ENCODE measurements at places on chromosomes 2 and 18. TPM values are rescaled to one million over a fixed set of nuclear protein-coding genes. Genes with fewer than 3 reads are reported as not detected.

Gene DNAJC5G
- total RNA-seq = 0.18 TPM

Gene AQP4
- total RNA-seq = 2.8 TPM

Gene LRATD1
- total RNA-seq = 2.3 TPM

GRCh38 chr2:25320077-25320476 is 21.6 kb downstream of the DNMT3A start:
- no peaks in the 10 kb centered on the region for H3K36me3 ChIP-seq
- no peak for DNase-seq
- H3K27me3 ChIP-seq = no peaks in the 10 kb centered on the region
- H3K4me1 ChIP-seq = peaks cover 37% of the 10 kb centered on the region
- no peak overlapping the region for H3K4me3 ChIP-seq

Gene WNT6
- total RNA-seq = not detected

DNA sequence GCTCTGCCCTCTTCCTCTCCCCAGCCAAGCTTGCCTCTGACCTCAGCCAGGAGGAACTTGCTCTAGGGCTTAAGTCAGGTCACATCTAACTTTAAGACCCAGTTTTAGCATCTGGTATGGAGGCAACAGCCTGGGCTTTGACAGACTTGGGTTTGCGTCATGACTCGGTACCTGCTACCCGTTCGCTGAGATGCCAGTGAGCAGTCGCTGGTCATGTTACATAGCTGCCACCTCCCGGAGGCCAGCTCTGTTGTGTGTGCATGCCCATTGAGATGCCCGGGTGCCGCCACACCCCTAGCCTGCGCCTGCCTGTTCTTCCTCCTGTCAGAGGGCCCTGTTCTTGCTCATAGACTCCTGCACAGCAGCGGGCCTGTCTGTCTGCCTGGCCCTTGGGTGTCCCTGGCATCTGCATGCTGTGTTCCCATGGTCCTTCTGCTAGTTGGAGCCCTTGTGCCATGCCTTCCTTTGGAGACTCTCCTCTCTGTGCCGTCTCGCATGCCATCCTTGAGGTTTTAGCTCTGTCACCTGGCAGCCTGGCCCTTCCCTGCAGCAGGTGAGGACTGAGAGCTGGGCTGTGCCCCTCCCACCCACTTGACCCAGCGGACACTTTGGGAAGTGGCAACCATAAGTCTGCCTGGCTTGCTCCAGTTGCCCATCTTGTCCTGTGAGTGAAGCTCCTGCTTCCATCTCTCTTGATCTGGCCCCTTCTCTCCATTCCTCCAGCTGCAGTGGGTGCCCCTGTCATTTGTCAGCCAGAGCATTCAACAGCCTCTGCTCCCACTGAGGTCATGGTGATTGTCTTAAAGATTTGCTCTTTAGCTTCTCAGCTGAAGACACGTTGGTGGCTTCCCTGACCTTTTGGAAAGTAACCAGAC is 24.9 kb downstream of the ASAP2 start:
- no peak overlapping the region for H3K4me3 ChIP-seq
- no peak for DNase-seq
- no peaks in the 10 kb centered on the region for H3K27me3 ChIP-seq
- no peak overlapping the region for H3K27ac ChIP-seq

DNA sequence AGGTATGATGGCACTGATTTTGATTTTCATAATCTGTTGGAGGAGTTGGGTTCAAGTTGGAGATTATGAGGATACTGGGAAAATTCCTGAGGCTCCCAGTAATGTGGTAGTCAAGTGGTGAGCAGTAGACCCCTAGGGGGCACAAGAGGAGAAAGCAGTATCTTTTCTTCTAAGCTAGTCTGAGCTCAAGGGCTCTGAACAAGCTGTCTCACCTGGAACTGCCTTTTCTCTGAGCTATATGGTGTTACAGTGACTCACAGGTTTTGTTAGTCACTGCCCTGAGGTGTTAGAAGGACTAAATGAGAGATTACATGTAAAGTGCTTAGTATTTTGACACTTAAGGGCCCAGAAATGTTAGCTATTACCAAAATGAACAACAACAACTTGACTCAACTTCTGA is 42.2 kb downstream of the CD302 start:
- no peaks in the 10 kb centered on the region for H3K27me3 ChIP-seq
- H3K4me1 ChIP-seq = no peaks in the 10 kb centered on the region
- no peak overlapping the region for H3K27ac ChIP-seq
- H3K36me3 ChIP-seq = peaks cover 45% of the 10 kb centered on the region
- no peak overlapping the region for H3K4me3 ChIP-seq
- DNase-seq = no peak

- H3K27me3 ChIP-seq = no peaks in the 10 kb centered on the region
- H3K27ac ChIP-seq = no peak overlapping the region
- DNase-seq = no peak
- no peaks in the 10 kb centered on the region for H3K36me3 ChIP-seq
Measured at GRCh38 chr2:229297247-229297646, 26.2 kb upstream of the PID1 start.

- no peak for DNase-seq
- no peak overlapping the region for H3K4me3 ChIP-seq
- H3K4me1 ChIP-seq = peaks cover 12% of the 10 kb centered on the region
Measured at GRCh38 chr18:9413576-9413975, 61.7 kb upstream of the RALBP1 start.

Gene HOXD3
- not detected for total RNA-seq

All from WTC11 (cell line).